ENCODE measurements at places on chromosomes 1 and 21. TPM values are rescaled to one million over a fixed set of nuclear protein-coding genes. Genes with fewer than 3 reads are reported as not detected.

DNA sequence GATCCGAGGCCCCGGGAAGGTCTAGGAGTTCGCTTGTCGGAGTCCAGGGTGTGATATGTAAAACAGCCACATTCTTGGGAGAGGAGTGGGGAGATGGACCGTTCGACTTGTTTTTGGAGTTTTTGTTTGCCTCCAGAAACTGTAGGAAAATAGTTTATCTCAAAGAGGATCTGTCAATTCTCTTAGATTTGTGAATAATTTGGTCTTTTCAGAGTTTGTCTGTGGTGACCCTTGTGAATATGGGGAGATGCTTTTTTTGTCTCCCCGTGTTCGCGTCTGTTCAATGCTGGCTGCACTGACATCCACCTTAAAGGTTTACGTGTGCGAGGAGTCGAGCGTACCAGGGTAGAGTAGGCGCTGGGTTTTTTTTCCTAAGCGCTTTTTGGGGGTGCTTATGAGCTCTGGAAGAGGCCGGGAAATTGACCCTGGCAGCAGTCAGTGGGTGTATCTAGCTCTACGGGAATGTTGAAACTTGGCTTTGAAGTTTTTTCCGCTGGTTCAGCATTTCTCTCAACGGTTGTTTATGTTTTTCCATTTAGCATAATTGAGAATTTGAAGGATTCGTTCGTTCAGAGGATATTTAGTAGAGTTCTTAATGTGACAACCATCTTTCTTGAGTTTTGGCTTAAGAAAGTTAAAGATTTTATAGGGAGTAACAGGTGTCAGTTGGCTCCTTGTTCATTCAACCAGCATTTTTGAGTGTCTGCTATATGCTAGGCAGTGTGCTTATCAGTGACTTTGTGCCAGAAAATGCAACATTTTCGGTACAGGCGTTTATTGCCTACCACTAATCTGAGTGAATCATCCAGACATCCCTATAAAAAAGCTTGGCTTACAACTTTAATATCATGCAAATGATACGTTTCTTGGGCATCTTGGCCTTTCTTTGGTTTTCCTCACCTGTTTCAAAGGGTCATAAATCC lies 1.2 kb downstream of the SZRD1 start:
- peaks cover 88% of the 10 kb centered on the region for H3K4me1 ChIP-seq
- peak overlapping the region; percentile 98 for H3K27ac ChIP-seq

The PCBP3 gene
- 2.3 TPM for polyA plus RNA-seq

DNA sequence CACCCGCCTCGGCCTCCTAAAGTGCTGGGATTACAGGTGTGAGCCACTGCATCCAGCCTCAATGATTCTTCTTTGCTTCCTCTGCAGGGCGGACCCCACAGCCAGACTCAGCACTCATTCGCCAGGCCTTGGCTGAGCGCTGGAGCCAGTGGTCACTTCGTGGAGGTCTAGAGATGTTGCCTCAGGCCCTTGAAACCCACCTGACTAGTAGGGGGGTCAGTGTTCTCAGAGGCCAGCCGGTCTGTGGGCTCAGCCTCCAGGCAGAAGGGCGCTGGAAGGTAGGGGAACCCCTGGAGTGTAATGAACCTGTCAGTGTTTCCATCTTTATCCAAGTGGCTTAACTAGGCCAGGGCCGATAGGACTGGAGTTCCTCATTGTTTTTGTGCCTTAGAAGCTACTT lies 2.7 kb downstream of the PPOX start:
- H3K27me3 ChIP-seq, result no peaks in the 10 kb centered on the region
- no peak overlapping the region for H3K4me3 ChIP-seq

DNA sequence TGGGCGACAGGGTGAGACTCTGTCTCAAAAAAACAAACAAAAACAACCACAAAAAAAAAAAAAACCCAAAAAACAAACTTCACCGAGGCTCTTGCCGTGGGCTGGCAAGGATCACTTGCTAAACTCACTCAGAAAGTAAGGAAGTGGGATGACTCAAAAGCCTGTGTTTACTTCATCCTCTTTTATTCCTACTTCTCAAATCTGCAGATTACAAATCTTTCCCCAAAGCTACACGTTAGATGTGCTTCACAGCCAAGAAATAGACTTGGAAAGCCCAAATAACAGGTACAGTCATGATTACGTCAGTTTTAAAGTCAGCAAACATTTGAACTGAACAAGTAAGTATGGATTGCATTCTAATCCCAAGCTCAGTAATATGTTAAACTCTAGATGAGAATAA lies 359.3 kb downstream of the ADGRL2 start:
- no peak overlapping the region for H3K27ac ChIP-seq
- no peaks in the 10 kb centered on the region for H3K27me3 ChIP-seq
- DNase-seq, result no peak

GRCh38 chr1:164423136-164423535 lies 135.8 kb upstream of the PBX1 start:
- H3K27me3 ChIP-seq, result no peaks in the 10 kb centered on the region
- no peak overlapping the region for H3K27ac ChIP-seq
- no peak for DNase-seq
- no peaks in the 10 kb centered on the region for H3K36me3 ChIP-seq

DNA sequence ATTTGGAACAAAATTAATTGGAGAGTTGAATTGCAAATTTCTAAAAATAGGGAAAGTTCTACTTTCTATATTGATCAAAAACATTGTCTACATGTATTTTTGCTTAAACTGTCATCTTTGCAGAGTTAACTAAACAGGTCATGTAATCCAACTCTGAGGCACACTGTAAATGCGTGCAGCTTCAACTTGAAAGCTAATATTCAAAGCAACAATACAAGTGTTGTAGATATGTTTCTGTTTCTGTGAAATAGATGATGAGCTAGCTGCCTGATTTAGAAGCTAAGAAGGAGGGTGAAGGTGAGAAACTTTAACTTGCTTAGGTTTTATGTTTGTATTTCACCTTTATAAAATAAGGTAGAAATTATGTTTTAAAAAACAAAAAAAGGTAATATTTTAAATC lies 77.2 kb downstream of the IVNS1ABP start:
- DNase-seq, result no peak
- H3K4me1 ChIP-seq, result peaks cover 2% of the 10 kb centered on the region

GRCh38 chr1:16048573-16049189 lies 5.1 kb downstream of the CLCNKB start:
- H3K36me3 ChIP-seq, result no peaks in the 10 kb centered on the region
- peaks cover 9% of the 10 kb centered on the region for H3K27me3 ChIP-seq
- DNase-seq, result peak; percentile 83
- no peak overlapping the region for H3K27ac ChIP-seq

DNA sequence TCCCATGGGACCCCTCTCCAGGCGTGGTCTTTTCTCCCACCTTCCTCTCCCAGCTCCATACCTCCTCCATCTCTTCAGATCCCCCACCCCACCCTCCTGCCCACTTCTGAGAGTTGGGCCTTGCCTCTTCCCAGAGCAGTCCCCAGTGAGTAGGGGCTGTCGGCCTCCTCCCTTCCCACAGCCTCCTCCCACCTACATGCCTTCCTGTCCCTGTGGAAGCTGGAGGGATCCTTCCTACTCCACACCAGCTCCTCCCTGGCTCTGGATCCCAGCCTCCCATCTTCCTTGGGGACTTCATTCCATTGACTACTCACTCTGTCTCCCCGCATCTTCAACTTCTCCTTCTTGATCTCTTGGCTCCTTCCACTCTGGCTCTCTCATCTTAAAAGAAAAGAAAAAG lies 24.9 kb downstream of the KCNQ4 start:
- H3K27ac ChIP-seq, result no peak overlapping the region
- no peak overlapping the region for H3K4me3 ChIP-seq
- H3K36me3 ChIP-seq, result no peaks in the 10 kb centered on the region
- no peaks in the 10 kb centered on the region for H3K27me3 ChIP-seq

- no peaks in the 10 kb centered on the region for H3K27me3 ChIP-seq
- H3K4me1 ChIP-seq, result no peaks in the 10 kb centered on the region
- no peak overlapping the region for H3K27ac ChIP-seq
- no peak for DNase-seq
These were observed 22.5 kb upstream of the RHBDL2 start for GRCh38 chr1:38964140-38964548.

DNA sequence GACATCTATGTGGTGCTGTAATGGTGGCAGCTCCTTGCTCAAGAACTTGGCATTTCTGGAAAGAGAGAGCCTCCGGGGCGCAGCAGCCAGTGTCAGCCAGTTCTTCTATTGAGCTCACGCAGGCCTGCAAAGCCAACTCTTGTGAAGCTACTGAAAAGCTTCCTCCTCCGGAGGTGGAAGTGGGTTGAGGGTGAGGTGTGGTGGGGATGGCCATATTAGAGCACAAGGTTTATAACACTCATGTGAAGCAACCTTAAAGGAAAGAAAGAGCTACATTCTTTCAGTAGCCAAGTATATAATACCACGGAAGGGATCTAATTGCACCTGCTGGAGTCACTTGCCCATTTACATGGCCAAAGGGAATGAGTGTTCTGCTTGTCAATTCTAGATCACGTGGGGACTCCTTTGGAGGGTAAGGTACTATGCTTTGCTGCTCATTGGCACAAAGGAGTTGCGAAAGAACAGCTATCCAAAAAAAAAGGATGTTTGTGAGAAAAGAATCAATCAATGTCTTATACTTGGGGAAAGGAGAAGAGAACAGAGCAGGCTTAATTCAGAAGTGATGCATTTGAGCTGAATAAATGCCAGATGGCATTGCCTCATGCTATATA lies 18.3 kb upstream of the MAP10 start:
- H3K4me1 ChIP-seq, result no peaks in the 10 kb centered on the region
- H3K27ac ChIP-seq, result no peak overlapping the region

The ADORA1 gene
- 15.0 TPM for polyA plus RNA-seq

- no peaks in the 10 kb centered on the region for H3K36me3 ChIP-seq
- H3K4me1 ChIP-seq, result peaks cover 44% of the 10 kb centered on the region
- H3K27me3 ChIP-seq, result no peaks in the 10 kb centered on the region
- no peak overlapping the region for H3K27ac ChIP-seq
- H3K4me3 ChIP-seq, result no peak overlapping the region
These were observed 36.3 kb upstream of the CLIC4 start for GRCh38 chr1:24708938-24709337.

DNA sequence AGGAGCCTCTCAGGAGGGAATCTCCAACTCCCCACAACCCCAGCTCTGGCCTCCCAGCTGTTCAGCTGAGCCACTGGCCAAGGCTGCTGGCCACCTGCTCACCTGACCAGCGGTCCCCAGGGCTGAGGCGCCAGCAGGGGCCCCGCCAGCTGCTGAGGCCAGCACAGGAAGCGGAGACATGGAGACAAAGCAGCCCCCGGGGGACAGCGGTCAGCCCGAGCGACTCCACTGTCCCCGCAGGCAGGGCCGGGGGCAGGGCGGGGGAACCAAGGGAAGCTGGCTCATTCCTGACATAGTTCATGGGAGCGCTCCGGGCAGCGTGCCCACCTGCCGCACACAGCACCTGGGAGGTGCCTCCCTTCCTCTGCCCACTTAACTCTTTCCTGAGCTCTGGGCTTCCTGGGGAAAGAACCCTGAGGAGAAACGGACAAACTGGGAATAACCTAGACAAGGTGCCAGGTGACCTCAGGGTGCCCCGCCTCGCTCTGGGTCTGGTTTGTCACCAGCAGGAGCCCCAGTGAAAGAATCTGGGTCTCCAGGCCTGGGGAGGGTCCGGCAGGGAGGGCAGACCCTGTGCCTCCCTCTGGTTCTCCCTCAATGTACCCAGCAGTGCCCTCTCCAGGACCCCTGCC lies 10.7 kb downstream of the EPHA2 start:
- peak; percentile 84 for DNase-seq
- H3K27me3 ChIP-seq, result no peaks in the 10 kb centered on the region
- H3K36me3 ChIP-seq, result no peaks in the 10 kb centered on the region
- peaks cover 69% of the 10 kb centered on the region for H3K4me1 ChIP-seq

GRCh38 chr21:38487901-38488639 lies 10.2 kb downstream of the ERG start:
- H3K27ac ChIP-seq, result peak overlapping the region; percentile 27
- H3K27me3 ChIP-seq, result no peaks in the 10 kb centered on the region
- H3K4me1 ChIP-seq, result peaks cover 84% of the 10 kb centered on the region
- no peaks in the 10 kb centered on the region for H3K36me3 ChIP-seq
- H3K4me3 ChIP-seq, result no peak overlapping the region

- no peak for DNase-seq
- H3K36me3 ChIP-seq, result peaks cover 4% of the 10 kb centered on the region
- H3K27ac ChIP-seq, result peak overlapping the region; percentile 44
- no peaks in the 10 kb centered on the region for H3K27me3 ChIP-seq
- H3K4me3 ChIP-seq, result no peak overlapping the region
- H3K4me1 ChIP-seq, result peaks cover 15% of the 10 kb centered on the region
These were observed 4.4 kb downstream of the NDUFS2 start for GRCh38 chr1:161206411-161207140.

GRCh38 chr21:39126486-39126806 lies 56.8 kb downstream of the PSMG1 start:
- DNase-seq, result no peak
- no peak overlapping the region for H3K4me3 ChIP-seq
- H3K27ac ChIP-seq, result no peak overlapping the region
- H3K36me3 ChIP-seq, result no peaks in the 10 kb centered on the region
- peaks cover 12% of the 10 kb centered on the region for H3K4me1 ChIP-seq
- no peaks in the 10 kb centered on the region for H3K27me3 ChIP-seq

GRCh38 chr1:38197312-38198061 lies 150.9 kb upstream of the POU3F1 start:
- H3K27me3 ChIP-seq, result no peaks in the 10 kb centered on the region
- DNase-seq, result no peak
- no peaks in the 10 kb centered on the region for H3K36me3 ChIP-seq

DNA sequence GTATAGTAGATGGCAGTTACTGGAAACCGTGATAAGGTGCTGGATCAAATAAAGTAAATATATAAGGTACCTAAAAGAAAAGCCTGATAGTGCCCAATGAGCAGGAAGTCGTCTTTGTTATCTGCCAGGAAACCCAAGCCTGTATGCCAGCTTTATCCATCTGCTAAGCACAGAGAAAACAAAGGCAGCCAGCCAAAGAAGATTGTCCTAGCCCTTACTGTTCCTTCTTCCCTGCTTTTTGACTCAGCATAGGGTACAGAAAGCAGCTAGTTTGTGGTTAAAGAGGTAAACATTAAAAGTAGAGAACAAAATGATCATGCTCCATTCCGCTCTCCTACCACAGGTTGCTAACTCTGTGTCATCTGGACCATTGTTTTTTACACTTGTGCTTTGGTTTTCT lies 10.1 kb downstream of the KRTAP22-2 start:
- H3K4me1 ChIP-seq, result no peaks in the 10 kb centered on the region
- H3K36me3 ChIP-seq, result no peaks in the 10 kb centered on the region
- H3K27ac ChIP-seq, result no peak overlapping the region
- no peak for DNase-seq
- no peak overlapping the region for H3K4me3 ChIP-seq

DNA sequence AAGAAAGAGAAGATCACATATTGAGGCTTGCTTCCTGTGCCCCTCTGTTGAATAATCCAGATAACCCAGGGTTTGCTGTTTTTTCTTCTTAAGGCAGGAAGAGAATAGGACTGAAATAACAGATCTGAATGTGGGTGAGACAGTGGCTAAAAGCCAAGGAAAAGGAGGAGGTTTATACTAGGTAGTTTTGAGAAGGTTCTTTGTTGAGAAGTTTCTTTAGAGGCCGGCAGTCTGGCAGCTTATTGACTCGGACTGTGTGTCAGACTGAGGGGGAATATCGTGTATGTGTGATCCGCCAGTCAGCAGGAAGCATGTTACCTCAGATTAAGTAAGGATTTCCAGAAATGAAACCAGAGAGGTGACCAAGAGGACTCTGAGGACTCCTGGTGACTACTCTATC lies 119.8 kb downstream of the PLA2G4A start:
- H3K4me3 ChIP-seq, result no peak overlapping the region
- no peak for DNase-seq
- H3K36me3 ChIP-seq, result no peaks in the 10 kb centered on the region
- H3K27me3 ChIP-seq, result no peaks in the 10 kb centered on the region
- H3K27ac ChIP-seq, result no peak overlapping the region
